ENCODE measurements at places on chromosomes 12 and 14. TPM values are rescaled to one million over a fixed set of nuclear protein-coding genes. Genes with fewer than 3 reads are reported as not detected.

GRCh38 chr12:119328111-119328510 is 6.4 kb upstream of the CCDC60 start:
- no peak for DNase-seq

- no peak for DNase-seq
Measured at GRCh38 chr14:55382483-55382882, 29.1 kb downstream of the ATG14 start.

- DNase-seq: no peak
Measured at GRCh38 chr12:58633479-58633878, 286.8 kb downstream of the LRIG3 start.

The KERA gene
- polyA plus RNA-seq: not detected

The KRT79 gene
- polyA plus RNA-seq: not detected

The AJUBA gene
- 100 TPM for polyA plus RNA-seq
